ENCODE measurements at places on chromosomes 7 and 10.

DNA sequence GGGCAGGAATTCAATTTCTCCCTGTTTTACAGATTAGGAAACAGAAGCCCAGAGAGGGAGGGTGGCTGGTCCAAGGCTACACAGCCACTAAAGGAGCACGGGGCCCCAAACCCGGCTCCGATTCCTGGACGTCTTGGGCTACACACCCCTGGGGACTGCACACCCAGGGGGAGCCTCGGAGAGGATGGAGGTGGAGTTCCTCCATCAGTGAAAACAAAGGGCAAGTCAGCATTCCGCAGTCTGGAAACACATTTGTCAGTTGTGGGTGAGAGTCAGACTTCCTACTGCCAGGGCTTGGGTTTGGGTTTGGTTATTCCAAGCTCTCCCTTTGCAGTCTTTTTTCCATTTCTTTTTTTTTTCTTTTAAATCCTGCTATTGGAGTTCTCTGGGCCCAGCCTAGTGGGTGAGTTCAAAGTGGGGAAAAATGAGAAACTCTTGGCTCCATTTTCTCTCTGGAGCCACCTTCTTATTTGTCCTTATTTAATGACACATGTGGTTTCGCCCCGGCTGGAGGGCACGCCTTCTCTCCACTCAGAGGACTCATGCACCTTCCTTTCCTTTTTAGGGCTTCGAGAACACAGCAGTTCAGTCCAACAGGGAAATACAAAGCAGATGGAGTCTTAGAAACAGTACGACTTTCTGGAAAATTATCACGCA, 59.9 kb upstream of the AQP1 start:
- DNase-seq, result no peak

DNA sequence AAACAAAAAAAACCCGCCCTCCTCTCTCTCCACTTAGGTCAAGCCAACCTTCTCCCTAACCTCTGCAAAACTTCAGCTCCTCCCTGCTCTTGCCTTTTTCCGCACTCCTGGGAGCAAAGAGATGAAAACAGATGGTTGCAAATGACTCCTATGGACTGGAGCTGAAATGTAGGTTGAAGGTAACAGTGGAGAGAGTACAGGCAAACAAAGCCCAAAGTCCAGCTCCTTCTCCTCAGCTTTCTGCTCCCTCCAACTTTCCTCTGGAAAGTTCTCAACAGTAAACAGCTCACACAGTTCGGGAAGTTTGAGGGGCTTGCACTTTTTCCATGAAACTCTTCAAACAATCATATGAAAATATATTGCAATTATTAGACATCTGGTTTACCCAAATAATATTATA, 90.3 kb downstream of the SLC37A3 start:
- DNase-seq, result no peak

- DNase-seq, result no peak
These were observed 47.6 kb upstream of the FMC1 start for GRCh38 chr7:139293534-139293933.

- peak; percentile 84 for DNase-seq
These were observed 2.4 kb downstream of the ALOX5 start for GRCh38 chr10:45376371-45376801.

DNA sequence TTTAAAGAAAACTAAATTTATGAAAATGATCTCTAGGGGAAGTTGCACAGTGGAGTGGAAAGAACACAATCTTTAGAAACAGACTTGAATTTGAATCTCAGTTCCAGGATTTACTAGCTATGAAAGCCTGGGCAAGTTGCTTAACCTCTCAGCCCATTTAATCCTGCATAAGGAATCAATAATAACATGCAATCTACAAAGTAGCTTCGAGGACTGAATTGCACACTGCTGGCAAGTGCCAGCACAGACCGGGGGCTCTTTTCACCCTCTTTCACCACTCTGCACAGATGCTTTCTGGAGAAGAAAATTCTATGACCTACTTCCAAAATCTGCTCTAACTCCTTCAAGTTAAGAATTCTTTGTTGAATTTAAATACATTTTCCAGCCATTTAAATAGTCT, 63.4 kb upstream of the ANK3 start:
- DNase-seq, result no peak

GRCh38 chr10:79246209-79246581, 101.1 kb upstream of the PPIF start:
- DNase-seq, result no peak

DNA sequence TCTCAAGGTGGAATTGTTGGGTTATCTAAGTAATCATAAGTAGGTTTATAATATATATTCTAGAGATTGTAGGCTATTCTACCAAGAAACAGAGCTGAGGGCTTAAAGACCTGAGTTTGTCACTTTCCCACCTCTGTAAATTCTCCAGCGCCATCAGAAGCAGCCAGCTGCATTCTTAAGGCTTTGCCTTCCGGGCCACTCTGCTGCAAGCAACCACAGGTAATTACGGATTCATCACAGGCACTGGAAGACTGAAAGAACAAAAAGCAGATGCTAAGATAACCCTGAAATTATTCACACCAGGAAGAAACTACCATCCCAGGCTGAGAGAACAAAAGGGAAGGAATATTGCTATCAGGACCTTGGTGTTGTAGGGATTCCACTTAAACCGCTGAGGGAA, 137.8 kb upstream of the JCAD start:
- no peak for DNase-seq

DNA sequence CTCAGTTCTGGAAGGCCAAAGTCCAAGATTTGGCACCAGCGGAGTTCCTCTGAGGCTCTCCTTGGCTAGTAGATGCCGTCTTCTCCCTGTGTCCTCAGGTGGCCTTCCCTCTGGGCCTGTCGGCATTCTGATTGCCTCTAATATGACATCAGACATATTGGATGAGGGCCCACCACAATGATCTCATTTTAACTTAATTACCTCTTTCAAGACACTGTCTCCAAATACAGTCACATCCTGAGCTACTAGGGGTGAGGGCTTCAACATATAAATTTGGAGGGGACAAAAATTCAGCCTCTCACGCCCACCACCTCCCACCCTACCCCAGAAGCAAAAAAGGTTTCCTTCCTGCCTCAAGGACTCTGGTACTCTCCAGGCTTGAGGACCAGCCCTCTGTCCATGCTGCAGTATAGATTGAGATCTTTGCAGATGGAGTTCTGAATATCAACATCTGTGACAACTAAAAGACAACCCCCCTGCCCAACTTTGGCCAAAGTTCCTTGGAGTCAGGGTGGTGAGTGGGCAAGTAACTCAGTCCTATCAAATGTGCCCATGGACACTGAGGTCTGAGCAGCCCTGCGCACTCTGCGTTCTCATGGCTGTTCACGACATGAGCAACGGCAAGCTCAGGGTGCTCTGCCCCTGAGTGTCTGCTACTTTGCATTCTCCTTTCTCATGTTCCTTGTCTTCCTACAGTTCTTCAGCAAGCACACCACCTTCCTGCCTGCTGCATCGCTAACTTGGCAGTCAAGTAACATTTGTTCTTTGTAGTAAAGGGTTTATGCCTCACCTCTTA, 11.5 kb downstream of the TMEM176B start:
- peak; percentile 35 for DNase-seq

GRCh38 chr7:516606-517456, 2.8 kb downstream of the PDGFA start:
- DNase-seq, result no peak

DNA sequence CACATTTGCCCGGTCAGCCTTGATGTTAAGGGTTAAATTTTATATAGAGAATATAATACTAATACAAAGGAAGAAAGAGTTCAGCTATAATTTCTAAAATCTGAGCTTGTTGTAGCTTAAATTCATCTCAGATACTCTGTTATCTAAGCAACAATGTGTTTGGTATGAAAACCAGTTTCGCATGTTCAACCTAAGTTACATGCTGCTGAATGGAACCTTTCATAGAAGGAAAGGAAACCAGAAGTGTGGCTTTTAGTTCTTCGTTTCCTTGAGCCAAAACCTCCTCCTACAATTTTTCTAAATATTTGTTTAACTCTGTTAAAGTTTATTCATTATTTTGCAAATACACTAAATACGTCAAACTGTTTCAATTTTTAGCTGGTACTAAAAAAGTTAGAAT, 18.5 kb downstream of the AGR2 start:
- DNase-seq, result no peak

GRCh38 chr10:21372651-21373410, 152.7 kb downstream of the SKIDA1 start:
- DNase-seq, result peak; percentile 88

DNA sequence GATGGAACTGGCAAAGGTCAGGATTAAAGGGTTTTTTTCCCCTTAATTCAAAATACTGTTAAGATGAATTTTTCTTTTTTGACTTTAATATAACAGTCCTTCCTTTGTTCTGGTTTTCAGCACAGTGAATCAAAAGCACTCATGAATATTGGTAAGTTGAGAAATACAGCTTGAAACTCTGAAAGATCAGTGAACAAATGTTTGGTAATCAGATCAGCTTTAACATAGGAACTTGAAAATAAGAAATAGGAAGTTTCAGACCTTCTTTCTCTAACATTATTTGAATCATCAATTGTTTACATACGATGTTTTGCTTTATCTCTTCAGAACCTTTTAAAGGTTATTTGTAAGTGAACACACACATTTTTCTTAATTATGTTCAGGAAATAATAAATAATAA, 90.5 kb downstream of the SGMS1 start:
- no peak for DNase-seq

Measured in hematopoietic multipotent progenitor cell treated with erythropoietin and hydrocortisone succinate and interleukin-3 and kit ligand, for 4 days (in vitro differentiated cells).